ENCODE measurements at places on chromosomes 7 and 10. TPM values are rescaled to one million over a fixed set of nuclear protein-coding genes. Genes with fewer than 3 reads are reported as not detected.

ADAM8 gene
- 1.6 TPM for polyA plus RNA-seq

CTAGE4 gene
- not detected for polyA plus RNA-seq

OR2A1 gene
- 0.61 TPM for polyA plus RNA-seq

CYP2E1 gene
- polyA plus RNA-seq, result 1.4 TPM

CLDN4 gene
- 9.5 TPM for polyA plus RNA-seq

MSANTD7 gene
- 12.6 TPM for polyA plus RNA-seq

CYP3A7 gene
- polyA plus RNA-seq, result not detected

ADAM12 gene
- 39.6 TPM for polyA plus RNA-seq

STEAP1 gene
- 1.5 TPM for polyA plus RNA-seq

IL6 gene
- not detected for polyA plus RNA-seq

PTPRZ1 gene
- 3.2 TPM for polyA plus RNA-seq

SLC13A1 gene
- not detected for polyA plus RNA-seq

PDK4 gene
- 17.8 TPM for polyA plus RNA-seq

GPR15LG gene
- polyA plus RNA-seq, result not detected

FKBP9 gene
- polyA plus RNA-seq, result 206 TPM

GCK gene
- polyA plus RNA-seq, result 4.5 TPM

TCTN3 gene
- 27.6 TPM for polyA plus RNA-seq

UNC5B gene
- polyA plus RNA-seq, result 10.8 TPM

PON1 gene
- 0.30 TPM for polyA plus RNA-seq

EN2 gene
- 0.72 TPM for polyA plus RNA-seq

OPN4 gene
- 2.8 TPM for polyA plus RNA-seq

EPC1 gene
- polyA plus RNA-seq, result 39.9 TPM

SMKR1 gene
- 0.46 TPM for polyA plus RNA-seq

AMPH gene
- 4.6 TPM for polyA plus RNA-seq

BMPER gene
- 11.0 TPM for polyA plus RNA-seq

OR2A7 gene
- 0.95 TPM for polyA plus RNA-seq

MOGAT3 gene
- polyA plus RNA-seq, result not detected
